Stimulated activated CD4-positive, alpha-beta T cell treated with anti-CD3 and anti-CD28 coated beads, Interleukin-4, amount 100 ng/mL, for 24 hours (primary cell): ENCODE measurements at places on chromosomes 6 and 20.

DNA sequence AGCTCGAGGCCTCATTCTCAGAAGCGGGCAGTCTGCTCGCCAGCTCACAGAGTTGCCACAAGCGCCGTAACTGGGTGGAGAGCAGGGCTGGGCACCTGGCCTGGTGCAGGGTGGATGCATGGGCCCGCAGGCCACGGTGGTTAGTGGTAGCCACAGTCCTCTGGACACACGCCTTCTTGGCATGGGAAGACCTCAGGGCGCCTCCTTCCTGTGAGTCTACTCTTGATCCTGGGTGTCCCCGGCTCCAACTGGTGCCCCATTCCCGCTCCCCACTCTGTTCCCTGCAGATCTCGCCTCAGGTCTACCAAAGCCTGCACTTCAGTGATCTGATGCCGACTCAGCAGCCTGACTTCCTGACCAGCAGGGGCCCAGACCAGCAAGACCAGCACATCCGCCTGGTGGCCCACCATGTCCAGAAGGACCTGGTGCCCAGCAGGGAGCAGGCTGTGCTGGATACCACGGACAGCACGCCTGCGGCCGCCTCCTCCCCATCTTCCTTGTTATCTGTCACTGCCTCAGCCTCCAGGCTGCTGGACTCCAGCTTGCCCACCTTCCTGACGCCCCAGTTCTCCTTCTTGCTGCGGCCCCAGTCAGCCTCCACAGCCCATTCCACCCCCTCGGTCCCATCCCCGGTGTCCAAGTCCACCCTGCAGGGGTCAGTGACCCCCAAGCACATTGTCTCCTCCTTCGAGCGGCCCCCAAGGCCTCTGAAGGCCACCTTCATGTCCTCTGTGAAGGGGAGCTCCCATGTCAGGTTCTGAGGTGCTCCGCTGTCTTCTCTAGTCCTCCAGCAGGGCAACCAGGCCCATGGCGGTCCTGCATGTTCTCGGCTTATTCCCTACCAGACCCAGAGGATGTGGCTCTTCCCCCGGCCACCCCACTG, 43.1 kb downstream of the SUN5 start:
- DNase-seq = no peak

DNA sequence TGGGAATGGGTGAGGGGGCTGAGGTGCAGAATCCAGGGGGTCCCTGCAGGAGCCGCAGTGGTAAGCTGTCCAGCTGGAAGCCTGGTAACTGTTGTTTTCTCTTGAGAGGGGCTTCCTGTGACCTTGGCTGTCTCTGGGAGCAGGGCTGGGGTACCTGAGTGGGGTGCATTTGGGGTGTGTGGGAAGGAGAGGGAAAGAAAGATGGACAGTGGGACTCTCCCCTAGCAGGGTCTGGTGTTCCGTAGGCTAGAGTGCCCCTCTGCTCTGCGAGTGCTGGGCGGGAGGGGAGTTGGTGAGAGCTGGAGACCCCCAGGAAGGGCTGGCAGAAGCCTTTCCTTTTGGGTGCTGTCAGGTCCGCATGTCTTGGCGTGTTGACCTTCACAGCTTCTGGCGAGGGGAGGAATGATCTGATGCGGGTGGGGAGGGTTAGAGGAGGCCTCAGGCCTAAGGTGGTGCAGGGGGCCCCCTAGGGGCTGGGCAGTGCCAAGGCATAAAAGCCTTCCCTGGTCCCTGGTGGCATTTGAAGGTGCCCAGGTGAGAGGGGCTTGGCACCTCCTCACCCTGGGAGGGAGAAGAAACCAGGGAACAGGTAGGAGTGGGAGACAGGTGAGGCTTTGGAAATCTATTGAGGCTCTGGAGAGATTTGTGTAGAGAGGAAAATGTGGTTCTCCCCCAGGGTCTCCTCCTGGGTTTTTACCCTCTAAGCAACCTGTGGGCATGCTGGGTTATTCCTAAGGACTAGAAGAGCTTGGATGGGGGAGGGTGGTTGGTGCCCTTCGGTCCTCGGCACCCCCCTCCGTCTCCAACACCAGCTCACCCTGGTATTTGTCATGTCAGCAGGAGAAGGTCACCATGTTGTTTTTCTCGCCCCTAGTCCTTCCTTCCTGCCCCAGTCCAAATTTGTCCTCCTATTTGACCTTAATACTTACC, 3.3 kb downstream of the VEGFA start:
- peak; percentile 61 for DNase-seq

GRCh38 chr6:53179961-53180651, 31.5 kb upstream of the GCM1 start:
- DNase-seq = peak; percentile 11

- no peak for DNase-seq
Measured at GRCh38 chr20:44393608-44394451, 38.3 kb downstream of the HNF4A start.

DNA sequence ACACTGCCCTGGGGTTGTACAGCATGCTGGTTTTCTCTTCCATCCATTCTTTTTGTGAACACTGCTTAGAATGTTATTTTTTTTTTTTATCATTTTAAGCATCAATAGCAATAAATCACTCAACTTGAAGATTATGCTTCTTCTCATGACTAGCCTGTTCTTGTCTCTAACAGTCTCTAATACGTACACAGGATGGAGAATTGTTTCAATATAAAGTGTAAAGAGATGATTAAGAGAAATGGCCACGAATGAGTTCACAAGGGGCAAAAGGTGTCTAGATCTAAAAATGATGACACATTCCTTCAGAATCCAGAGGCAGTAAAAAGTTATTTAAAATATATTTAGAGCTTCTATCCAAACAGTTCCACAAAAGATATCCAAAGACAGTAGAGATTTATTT, 390.2 kb downstream of the HDGFL1 start:
- DNase-seq = no peak

GRCh38 chr6:167573461-167574215, 248.8 kb downstream of the TTLL2 start:
- DNase-seq = no peak

DNA sequence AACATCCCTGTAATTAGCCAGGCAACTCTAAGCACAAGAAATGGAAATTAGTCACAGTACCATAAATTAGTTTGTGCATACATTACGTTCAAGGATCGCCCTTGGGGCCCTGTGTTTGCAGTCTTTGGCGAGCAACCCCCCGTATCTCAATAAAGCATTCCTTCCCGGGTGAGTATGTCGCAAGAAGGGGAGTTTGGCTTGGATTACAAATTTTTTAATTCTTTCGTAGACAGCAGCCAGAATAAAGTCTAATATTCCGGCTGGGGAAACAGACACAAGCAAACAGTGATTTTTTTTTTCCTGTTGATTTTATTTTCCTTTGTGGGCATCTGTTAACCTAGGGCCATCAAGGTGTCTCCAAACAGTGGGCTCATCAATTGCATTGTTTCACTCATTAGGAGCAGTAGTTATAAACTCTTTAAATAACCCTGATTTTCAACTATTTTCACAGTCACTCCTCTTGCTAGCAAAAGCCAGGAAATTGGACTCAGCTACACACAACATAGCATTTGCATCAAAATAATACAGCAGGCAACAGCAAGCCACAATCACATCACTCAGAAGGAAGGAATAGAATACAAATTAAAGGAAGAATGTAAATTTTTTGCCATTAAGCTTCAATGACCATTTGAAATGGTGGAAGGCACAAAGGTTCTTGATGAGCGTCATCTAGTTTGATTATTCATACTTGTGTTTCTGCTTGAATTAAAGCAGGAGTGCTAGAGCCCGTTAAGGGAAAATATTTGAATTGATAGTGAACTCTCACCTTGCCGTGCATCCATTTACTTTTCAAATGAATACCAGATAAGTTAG, 85.3 kb downstream of the LINC00237 start:
- DNase-seq = no peak

DNA sequence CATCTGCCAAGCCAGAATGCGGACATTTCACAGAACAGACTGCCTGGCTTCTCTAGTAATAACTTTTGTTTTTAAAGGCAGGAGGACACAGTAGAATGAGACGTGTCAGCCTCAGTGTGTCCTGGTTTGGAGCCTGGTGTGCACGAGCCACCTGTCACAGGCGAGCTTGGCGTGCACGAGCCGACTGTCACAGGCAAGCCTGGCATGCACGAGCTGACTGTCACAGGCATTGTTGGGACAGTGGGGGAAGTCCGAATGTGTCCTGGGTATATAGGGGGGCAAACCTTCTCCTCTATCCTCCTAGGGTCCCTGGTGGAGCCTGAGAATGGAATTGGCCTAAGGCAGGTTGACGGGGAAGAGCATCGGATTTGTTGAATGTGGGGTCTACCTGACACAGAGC, 7.5 kb downstream of the KIF25 start:
- DNase-seq = no peak

DNA sequence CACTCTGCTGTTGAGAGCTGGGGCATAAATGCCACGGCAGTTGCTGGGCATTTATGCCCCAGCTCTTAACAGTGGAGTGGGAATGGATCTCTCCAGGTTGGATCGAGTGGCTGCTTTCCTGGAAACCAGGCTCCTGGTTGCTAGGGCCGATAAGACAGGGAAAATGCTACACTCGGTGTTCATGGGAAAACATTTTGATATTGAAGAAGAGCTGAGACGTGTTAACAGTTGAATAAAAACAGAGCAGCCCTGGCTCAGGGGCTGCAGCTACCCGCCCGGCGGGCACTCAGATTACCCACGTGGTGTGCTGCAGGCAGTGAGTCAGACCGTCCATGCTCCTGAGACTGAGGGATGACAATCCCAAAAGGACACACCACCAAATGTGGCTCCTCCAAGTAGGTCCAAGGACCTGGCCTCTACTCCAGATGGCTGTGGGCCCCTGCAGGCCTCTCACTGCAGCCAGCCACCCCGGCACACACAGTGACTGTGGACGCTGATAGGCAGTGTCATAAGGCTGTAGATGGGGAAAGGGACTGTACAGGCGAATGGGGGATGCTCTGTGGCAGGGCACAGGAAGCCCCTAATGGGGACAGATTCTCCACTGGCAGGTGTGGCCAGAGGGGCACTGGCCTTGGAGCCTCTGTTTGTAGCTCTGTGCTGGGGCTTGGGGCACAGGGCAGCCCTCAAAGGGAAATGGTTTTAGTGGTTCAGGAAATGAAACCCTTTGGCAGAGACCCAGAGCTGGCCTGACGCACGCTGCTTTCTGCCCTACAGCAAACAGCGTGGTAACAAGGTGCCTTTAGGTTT, 237.8 kb downstream of the LY86 start:
- no peak for DNase-seq

DNA sequence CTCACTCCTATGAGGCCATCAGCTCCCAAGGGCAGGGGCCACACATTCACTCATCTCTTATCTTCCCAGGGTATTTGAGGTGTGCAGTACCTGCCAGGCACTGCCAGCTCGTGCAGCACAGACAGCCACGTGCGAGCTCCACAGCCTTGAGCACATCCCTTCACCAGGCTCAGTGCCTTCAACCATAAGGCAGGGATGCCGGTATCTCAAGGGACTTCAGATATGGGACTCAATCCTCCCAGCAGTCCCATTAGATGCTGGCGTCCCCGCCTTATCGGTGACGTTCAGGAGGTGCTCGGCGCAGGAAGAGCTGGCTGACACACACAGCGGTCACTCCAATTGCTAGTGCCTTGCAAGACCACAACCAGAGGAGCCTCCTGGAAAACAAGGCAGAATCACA, 47.0 kb downstream of the EZR start:
- no peak for DNase-seq

DNA sequence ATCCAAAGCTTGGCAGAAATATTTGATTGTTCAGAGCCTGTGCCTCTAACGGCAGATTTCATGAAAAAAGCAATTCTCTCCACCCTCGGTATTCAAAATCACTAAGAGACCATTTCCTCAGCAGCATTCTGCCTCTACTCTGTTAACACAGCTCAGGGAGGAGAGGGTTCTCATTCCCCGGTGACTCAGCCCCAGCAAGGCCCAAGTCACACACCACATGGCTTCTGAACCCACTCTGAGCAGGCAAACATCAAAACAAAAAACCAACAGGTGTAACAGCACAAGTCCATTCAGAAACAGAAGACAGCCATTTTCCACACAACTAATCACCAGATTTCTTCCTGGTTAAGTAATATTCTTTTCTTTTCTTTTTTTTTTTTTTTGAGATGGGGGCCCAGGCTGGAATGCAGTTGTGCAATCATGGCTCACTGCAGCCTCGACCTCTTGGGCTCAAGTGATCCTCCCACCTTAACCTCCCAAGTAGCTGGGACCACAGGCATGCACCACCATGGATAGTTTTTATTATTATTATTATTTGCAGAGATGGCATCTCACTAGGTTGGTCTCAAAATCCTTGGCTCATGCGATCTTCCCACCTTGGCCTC, 55.4 kb downstream of the GFOD1 start:
- peak; percentile 43 for DNase-seq

DNA sequence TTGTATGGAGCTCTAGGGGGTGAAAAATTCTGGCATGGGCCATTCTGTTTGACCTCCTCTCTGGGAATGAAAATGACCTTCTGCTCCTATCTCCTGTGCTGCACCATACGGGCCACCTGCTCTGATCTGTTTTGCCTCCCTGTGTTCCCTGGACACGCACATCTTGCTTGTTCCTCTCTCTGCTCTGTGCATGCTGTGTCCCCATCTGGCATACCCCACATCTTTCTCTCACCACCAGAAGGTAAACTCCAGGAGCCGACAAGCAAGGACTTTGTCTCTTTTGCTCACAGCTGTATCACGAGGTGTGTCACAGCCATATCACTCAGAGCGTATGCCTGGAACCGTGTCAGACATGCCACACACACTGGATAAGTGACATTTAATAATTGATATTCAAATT, 208.4 kb upstream of the DTNBP1 start:
- DNase-seq = no peak

- no peak for DNase-seq
Measured at GRCh38 chr20:24585796-24586522, 116.5 kb downstream of the SYNDIG1 start.

DNA sequence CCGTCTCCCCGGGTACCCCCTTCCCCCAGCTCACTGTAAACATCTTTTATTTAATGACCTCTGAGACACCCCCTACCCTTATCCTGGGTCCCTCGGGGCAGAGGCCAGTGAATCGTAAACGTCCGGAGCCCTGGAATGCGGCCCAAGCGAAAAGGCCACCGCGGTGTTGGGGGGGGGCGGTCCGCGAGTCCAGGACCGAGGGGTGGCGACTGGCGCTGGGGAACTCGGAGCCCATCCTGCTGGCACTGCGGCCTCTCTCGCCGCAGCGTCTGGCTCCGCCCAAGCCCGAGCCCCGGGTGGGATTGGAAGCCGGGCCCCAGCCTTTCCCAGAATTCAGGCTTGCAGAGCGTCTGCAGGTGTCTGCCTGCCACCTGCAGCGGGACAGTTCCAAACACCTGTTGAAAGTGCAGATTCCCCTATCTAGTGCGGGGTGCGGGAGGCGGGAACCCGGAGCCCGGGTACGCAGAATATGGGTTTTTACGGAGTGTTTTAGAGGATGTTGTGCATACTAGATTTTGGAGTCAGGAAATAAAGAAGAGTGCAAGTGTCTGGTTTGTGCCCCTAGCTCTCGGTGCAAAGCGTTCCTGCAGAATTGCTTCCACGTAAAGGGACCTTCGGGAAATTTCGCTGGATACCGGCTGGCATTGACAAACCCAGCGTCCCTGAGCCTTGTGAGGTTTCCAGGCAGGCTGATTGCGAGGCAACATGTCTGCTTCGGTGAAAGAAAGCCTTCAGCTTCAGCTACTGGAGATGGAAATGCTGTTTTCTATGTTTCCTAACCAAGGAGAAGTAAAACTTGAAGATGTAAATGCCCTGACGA, 800 bp downstream of the RWDD2A start:
- DNase-seq = no peak

- DNase-seq = peak; percentile 36
Measured at GRCh38 chr6:105994118-105994590, 92.0 kb upstream of the PRDM1 start.
